Germinal center (tissue), 1 donor: ENCODE measurements at places on chromosomes 16 and 17.

GRCh38 chr16:80092681-80093080 lies 448.1 kb upstream of the DYNLRB2 start:
- no peak for DNase-seq

DNA sequence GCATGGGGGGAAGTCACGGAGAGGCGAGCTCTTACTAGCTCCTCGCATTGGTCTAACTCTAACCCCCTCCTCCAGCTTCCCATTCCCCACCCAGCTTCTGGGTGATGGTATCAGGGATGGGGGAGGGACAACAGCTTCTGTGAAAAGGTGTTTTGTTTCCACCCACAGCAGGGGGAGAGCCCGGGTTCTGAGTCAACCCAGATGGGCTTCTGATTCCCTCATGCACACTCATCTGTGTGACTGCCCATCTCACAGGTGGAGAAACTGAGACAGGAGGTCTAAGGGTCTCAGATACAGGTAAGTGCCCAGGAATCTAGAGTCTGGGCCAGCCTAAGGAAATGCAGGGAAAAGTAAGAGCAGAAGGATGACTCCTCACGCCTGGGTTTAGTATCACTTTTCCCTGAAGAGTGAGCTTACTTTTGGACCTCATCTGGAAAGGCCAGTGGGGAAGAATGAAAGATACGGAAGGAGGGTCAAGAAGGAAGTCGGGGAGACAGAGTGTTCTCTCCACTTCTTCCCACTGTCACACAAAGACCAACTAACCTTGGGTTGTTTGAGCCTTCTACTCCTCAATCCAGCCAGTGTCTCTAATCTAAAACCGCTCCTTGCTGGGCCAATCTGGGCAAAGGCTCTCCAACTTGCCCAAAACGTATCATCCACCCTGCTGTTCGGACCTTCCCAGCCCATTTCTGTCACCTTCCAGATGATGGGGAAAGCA lies 3.1 kb upstream of the TLCD2 start:
- no peak for DNase-seq

GRCh38 chr17:71296005-71296404 lies 824.8 kb upstream of the SOX9 start:
- DNase-seq, result no peak

- DNase-seq, result no peak
These were observed 329 bp downstream of the SMARCD2 start for GRCh38 chr17:63842173-63842539.

- no peak for DNase-seq
These were observed 599.3 kb upstream of the PSMD7 start for GRCh38 chr16:73697336-73697735.

DNA sequence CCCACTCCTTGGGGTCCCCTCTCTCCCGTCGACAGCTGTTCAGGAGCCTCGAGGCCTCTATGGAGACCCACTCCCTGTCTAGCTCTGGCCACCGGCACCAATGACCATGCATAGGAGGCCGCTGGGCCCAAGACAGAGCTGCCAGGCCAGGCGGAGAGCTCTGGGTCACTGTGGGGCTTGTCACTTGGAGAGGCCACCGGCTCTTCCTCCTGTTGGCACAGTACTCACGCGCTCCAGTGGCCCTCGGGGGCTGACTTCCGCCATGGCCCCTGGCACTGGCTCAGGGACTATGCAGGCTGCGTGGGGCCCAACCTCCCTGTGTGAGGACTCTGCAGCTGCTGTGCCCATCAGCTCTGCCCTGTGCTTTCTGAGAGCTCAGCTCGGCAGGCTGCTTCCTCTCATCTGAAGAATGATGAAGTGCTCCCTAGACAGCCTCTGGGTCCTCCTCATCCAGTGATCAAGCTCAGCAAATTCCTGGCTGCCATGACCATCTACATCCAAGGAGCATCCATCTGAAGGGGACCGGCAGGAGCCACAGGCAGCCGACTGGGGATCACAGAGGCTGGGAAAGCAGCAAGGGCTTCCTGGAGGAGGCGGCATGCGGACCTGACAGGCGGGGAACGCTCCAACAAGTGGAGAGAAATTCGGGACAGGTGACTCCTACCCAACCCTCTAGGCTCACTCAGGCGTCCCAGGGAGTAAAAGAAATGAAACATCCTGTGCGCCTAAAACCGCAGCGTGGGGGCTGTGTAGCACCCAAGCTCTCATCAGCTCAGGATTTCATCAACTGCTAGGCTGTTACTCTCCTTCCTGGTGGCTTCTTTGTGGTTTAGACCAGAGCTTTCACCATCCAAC lies 16.8 kb downstream of the GALNS start:
- DNase-seq, result no peak

DNA sequence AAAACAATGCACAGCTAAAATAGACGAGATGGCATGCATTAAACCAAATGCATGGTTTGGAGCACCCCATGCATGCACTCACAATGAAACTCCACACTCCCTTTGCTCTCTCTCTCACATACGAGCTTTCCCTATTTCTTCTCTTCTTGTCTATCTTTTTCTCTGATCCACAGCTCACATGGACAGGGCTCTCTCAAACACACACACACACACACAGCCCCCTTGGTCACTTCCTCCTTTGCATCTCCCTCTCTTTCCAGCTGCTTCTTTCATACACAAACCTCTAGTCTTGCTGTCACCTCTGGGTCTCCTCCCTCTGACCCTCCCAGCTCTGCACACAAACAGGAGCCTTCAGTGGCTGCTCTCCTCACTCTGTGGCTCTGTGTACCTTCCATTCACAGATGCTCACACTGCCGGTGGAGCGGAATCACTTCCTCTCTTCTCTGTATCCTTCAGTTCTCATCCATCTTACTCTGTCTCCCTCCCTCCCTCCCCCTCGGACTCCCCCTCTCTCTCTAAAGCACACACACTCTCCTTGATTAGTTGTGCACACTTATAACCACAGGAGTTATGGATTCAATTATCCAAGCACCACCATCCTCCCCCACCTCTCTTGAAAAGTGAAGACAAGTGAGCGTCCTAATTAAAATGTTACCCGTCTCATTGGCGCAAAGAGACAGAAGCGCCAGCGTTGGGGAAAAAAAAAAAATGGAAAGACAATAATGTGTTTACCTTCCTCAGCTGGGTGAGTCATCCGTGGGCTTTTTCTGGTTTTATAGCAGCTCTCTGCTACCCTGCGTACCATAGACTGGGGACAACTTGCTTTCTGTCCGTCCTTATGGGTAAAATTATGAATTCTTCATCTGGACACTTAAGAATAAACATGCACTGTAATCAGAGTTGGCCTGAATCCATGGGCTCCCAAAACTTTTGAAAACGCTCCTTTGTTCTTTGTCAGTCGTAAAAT lies 90.8 kb downstream of the SHISA6 start:
- DNase-seq, result no peak

GRCh38 chr17:67427424-67427823 lies 50.3 kb downstream of the PITPNC1 start:
- no peak for DNase-seq

DNA sequence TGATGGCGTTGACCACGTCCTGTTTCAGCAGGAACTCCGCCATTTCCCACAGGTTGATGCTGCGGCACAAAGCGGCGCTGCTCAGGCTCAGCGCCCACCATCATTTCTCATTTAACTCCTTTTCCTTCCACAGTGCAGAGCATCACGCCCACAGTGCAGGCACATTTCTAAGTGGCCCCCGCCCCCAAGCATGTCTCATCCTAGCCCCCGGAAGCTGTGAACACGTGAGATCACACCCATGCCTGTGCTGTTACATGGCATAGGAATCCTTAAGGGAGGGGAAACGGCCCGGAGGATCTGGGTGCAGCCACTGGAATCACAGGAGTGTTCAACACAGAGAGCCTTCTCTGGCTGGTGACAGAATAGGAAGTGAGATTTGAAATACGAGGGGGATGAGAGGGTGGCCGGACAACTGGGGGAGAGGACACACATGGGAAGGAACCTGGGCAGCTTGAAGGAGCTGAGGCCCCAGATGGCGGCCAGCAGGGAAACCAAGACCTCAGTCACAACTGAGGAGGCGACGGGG lies 4.7 kb downstream of the NAGPA start:
- DNase-seq, result no peak

GRCh38 chr17:66984730-66985129 lies 20.2 kb downstream of the CACNG4 start:
- DNase-seq, result no peak

- no peak for DNase-seq
These were observed 33.1 kb upstream of the PHB1 start for GRCh38 chr17:49447628-49448302.

- no peak for DNase-seq
These were observed 7.8 kb downstream of the CD300A start for GRCh38 chr17:74474043-74474792.

DNA sequence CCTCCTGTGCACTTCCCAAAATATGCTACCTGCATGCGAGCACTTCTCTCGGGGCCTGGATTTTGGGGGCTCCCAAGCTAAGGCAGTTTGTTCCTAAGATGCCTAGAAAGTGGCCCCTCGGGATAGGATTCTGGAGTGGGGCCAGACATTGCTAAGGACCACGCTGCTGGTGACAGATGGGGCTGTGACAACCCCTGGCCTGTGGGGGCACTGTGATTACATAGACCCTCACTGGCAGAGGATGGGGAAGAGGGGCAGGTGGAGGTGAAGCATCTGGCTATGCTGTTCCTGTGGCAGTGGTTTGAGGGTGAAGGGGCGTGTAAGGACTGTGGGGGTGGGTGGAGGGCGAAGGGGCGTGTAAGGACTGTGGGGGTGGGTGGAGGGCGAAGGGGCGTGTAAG lies 128.4 kb downstream of the ENGASE start:
- no peak for DNase-seq

GRCh38 chr16:75733305-75734211 lies 7.3 kb upstream of the CPHXL start:
- DNase-seq, result no peak

- peak; percentile 48 for DNase-seq
These were observed 1.0 kb downstream of the EIF1 start for GRCh38 chr17:41689497-41690299.

DNA sequence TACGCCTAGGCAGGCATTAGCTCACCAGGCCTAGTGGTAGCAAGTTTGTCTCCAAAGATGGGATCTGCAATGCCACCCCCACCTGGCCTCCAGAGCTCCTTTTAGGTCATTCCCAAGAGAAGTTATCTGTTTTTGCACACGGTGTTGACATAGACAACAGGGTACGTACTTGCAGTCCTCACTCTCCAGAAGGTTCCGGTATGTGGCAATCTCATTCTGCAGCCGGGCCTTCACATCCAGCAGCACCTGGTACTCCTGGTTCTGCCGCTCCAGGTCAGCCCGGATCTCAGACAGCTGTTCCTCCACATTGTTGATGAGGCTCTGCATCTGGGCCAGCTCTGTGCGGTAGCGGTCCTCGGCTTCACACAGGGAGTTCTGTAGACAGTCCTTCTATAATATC lies 9.8 kb upstream of the KRT31 start:
- no peak for DNase-seq

- peak; percentile 54 for DNase-seq
These were observed 5.1 kb downstream of the RAB37 start for GRCh38 chr17:74742153-74742515.

DNA sequence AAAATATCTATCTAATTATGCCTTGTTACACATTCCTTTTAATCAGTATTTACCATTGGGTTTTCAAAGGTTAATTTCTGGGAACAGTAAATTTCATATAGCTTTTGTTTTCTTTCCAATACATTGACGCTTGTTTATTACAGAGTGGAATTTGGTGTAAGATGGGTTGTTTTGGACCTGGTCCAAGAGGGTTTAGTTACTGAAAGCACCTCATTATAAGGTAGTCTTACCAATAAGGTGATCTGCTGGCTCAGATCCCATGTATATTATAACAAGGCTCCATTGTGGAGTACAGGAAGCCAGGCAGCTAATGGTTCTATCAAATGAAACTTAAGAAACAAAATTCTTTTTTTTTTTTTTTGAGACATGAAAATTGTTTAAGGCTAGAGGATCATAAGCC lies 87.3 kb upstream of the NACA2 start:
- DNase-seq, result no peak

DNA sequence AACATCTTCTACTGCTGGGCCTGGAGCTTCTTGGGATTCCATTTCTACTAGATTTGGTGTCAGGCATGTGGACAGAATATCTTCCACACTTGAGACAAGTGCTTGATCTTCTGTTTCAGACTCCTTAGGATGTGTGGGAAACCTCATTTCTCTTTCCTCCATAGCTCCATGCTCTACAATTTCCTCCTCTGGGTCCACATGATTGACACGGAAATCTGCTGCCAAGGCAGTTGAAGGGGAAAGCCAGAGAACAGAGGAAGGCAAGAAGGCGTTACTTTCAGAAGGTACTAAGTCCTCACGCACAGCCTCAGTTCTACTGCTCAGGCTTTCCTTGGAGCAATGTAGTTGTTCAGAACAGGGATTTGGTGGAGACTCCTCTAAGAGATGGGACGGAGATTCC lies 6.6 kb downstream of the SPAG5 start:
- DNase-seq, result no peak

DNA sequence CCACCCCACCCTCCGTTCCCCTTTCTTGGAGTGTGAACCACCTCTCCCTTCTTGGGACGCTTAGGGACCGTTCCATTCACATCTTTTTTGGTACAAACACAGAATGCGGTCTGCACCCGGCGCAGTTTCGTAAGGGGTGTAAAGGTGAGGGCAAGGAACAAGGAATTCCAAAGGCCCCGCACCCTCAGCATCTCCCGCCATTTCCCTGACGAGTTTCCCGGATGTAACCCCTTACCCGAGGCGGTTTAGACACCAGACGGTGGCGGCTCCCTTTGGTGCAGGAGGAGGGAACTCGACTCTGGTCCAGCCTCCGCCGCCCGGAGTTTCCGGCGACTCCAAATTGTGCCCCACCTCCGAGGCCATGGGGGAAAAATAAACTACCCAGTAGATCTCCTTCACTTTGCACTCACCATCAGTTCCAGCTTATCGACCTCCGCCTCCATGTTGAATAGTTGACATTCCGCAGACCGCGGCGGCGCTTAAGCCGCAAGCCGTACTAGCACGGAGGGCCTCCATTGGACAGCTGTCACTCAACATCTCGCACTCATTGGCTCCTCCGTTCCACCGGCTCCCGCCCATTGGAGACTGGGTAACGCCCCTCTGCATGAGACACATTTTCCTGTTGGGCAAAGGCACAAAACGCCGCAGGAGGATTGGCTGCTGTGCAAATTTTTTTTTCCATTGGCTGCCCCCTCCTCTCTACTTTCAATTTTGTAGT lies at the start of gene SKA2:
Gene SKA2 (minus strand): TSS at position 466 of the 718 bp plus-strand sequence. CDS start 23 bp downstream, at position 443.
- peak; percentile 68 for DNase-seq

DNA sequence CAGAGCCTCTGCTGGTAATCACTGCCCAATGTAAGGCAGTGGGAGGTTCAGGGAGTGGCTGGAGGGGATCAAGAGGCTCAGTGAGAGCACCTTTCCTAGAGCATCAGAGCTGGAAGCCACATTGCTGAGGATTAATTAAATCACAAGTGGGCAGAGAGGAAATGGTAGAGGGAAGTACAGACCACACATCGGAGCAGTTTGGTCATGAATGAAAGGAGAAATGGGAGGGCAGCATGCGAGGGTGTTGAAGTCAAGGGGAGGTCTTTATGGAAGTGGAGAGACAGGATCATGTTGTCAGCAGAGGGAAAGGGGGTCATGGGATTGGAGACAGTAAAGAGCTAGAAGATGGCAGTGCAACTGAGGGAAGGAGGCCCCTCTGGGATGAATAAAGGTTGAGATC lies 2.3 kb downstream of the CCL17 start:
- no peak for DNase-seq

GRCh38 chr17:8031261-8031661 lies 7.6 kb upstream of the ALOX15B start:
- DNase-seq, result no peak
